HCT116 (cell line): ENCODE measurements at places on chromosomes 13 and 19. TPM values are rescaled to one million over a fixed set of nuclear protein-coding genes. Genes with fewer than 3 reads are reported as not detected.

ZNF541 gene
- not detected for total RNA-seq

CYP2A6 gene
- total RNA-seq, result 0.57 TPM

CBY2 gene
- not detected for total RNA-seq

CEACAM19 gene
- total RNA-seq, result 4.0 TPM

ATP4B gene
- total RNA-seq, result not detected

ZNF578 gene
- total RNA-seq, result not detected

LAMP1 gene
- 158 TPM for total RNA-seq

GRCh38 chr13:46613409-46614049, 60.6 kb downstream of the LRCH1 start:
- DNase-seq, result no peak

GRCh38 chr13:113754242-113754641, 4.8 kb upstream of the TMEM255B start:
- no peak for DNase-seq

GRCh38 chr13:108020027-108020426, 195.3 kb downstream of the LIG4 start:
- DNase-seq, result no peak

GRCh38 chr19:18719541-18719940, 36.1 kb downstream of the CRTC1 start:
- no peak for DNase-seq

DNA sequence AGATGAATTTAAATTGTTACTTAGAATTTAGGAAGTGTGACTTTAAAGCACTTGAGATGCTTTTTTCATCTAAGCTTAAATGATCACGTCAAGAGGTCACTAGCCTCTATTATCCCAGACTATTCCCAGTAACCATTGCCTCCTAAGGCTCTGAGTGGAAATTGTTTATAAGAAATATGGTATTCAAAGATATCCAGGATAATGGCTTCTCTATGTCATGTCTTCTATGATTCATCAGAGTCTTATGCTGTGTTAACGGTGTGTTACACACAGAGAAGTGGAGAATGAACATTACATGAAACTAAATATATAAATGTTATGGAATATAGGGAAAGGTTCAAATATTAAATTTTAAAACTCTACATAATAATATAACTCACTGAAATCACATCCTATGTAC, 79.8 kb upstream of the NBEA start:
- DNase-seq, result no peak

DNA sequence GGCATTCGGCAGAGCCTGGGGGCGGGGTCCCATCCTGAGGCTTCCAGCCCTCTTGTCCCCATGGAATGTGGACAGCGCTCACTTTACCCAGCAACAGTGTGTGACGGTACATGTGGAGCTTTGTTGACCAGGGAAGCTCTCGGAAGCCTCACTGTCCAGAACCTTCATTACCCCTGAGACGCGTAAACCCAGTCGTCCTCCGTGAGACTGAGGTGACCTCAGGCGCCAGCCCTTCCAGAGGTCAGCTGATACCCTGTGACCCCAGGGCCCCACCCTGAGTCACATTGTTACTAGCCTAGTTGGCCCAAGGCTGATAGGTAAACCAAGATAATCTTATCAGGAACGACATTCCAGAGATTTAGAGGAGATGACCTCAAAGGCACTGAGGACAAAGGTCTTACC, 10.2 kb upstream of the TMEM160 start:
- no peak for DNase-seq

GRCh38 chr13:33128134-33128533, 111.9 kb downstream of the KL start:
- no peak for DNase-seq

- DNase-seq, result no peak
These were observed at the start of gene RAX2 for GRCh38 chr19:3771906-3772455. TSS of gene RAX2 (minus strand) at chr19:3772228. CDS start at chr19:3771742, 486 bp downstream.

DNA sequence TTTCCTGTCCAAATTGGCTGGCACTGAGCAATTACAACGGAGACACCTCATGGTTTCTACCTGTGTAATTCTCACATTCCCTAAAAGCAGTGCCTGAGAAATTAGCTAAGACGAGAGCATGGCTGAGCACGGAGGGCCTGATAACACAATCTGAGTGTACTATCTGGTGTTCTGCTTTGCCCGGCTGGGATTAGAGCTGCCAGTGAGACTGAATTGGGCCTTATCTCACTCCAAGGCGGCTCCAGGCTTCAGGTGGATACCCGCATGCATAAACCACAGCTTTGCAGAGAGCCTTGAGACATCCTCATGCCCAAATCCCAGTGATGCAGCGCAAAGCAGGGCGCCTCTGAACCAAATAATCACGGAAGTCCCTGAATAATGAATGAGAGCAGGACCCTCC, 172.3 kb downstream of the OXGR1 start:
- no peak for DNase-seq

- no peak for DNase-seq
These were observed 68.3 kb downstream of the PEPD start for GRCh38 chr19:33453265-33453664.

GRCh38 chr13:70170689-70171088, 62.4 kb upstream of the KLHL1 start:
- DNase-seq, result no peak

GRCh38 chr13:73412933-73413332, 354.1 kb downstream of the KLF5 start:
- DNase-seq, result peak; percentile 60

GRCh38 chr13:90683711-90684131, 663.8 kb upstream of the MIR17HG start:
- no peak for DNase-seq
